ENCODE measurements at places on chromosomes 2 and 18.

GRCh38 chr2:120660771-120661459 is 74.8 kb upstream of the GLI2 start:
- peak; percentile 39 for DNase-seq

DNA sequence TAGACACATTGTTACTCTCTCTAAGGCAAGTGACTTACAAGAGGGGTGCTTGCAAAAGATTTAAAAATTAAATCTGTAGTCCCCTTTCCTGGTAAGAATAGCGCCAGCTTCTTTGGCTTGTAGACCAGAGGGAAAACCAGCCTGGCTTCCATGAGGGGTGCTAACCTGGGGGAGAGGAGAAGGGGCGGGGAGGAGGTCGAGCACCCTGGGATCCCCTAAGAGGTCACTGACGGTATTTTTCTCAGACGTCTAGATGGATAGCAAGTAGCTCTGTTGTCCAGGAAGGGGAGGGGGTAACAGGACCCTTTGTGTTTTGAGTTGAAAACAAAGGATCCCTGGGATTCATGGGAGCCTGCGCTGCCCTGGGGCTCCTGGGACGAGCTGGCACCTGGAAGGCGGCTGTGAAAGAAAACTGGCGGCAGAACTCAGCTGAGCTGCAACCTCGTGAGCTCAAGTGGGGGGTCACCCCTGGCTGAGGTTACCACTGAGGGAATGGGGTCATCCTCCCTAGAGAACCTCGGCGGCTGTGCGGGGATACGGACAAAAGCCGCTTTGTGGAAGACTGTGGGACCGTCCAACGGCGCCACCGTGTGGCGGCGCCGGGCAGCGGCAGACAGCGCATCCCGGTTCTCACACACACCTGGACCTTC is 37.8 kb upstream of the MRPL19 start:
- peak; percentile 86 for DNase-seq

GRCh38 chr2:128901572-128902391 is 583.1 kb upstream of the HS6ST1 start:
- no peak for DNase-seq

GRCh38 chr2:20635113-20635510 is 15.8 kb downstream of the HS1BP3 start:
- peak; percentile 60 for DNase-seq

DNA sequence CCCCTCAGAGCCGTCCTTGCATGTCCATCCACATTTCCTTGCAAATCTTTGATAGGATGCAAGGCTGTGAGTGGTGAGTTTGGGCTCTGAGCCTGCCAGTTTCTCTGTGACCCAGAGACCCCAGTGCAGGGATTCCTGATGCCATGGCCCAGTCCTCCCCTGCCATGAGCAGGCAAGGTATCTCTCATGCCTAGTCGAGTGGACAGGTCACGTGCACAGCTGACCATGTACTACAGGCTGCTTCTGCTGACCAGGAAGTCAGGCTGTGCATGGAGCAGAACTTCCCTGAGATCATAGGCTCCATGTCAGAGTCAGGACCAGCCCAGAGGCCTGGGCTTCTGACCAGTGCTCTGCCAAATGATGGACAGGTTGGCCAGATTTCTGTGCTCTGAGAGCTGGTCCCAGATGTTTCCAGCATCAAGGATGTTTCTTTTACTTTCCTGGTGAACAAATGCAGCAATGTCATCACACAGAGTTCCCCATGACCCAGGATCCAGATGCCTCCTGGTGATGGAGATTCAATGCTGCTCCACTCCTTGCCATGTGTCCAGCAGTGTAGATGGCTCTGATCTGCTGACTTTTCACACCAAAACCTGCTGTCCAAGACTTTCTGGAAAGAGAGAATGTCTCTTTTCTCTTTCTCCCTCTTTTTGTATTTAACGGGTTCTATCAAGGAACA is 321.6 kb upstream of the HS6ST1 start:
- DNase-seq, result no peak

DNA sequence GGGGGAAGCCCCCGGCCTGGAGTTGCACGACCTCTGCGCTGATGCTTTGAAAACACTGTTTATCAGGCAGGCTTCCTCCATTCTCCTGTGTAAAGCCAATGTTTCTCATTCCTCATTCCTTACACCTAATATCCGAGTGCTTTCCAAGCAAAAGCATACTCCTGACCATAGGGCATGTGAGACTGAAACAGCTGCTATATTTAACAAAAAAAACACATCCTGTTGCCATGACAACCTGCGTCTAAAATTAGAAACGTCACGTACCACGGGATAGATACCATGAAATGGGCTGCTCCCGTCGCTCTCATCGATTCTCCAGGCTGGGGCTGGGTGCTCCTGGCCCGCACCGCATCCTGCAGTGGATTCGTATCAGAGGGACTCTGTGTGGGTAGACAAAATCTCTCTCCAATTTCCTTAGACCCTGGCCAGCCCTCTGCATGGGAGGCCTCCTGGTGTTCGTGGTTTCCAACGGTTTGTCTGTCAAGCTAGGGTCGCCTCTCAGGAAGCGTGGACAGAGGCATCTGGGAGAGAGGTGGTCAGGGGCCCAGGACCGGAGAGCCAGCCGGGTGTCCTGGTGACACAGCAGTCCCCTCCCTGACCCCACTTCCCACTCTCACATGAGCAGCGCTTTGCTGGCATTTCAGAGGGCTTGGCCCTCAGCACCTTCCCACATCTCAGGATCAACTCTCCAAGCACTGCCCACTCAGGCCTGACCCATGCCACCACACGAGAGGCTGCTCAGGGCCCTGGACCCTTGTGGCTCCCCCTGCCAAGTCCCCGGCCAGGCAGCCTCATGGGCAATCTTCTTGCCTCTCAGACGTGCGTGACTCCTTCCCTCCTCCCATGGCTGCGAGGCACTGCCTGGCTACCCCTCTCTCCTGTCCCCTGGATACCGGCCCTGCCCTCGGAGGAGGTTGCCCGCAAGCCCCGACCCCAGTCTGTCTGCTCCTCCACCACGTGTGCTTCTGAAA is 268.1 kb downstream of the NDUFA10 start:
- DNase-seq, result no peak

- no peak for DNase-seq
Measured at GRCh38 chr2:117943013-117943672, 70.7 kb downstream of the CCDC93 start.

DNA sequence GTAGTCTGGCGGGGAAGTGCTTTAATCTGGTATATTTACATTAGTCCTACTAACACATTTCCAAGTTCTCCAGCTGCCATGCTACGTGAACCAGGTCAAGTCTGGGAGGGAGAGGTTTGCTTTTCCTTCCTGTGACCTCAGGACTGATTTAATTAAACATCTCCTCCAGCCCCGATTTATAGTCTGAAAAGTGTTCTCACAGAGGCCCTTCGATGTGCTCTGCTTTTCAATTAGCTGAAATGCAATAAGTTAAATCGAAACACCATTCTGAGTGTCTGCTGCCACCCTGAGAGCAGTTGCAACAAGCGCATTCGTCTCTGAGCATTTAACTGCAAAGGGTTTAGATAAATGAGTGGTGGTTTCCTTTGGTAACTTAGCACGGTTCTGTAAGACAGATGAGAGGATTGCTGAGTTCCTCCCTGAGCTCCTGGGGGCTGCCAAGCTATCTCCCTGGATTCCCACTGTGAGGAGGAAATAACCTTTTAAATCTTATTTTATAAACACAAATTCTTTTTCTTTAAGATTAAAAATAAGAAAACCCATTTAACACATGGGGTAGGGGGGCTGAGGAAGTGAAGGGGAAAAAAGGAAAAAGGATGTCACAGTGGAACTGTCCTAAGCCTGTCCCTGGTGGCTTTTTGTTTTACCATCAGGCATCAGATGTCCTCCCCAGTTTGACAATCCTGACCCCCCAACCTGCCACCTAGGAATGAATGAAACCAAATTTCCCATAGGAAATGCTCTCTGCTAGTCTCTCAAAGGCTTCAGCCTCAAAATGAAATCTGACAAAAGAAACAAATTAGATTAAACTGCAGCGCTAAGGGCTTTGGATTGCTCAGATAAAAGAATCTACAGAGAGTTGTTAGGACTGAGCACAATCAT is 56.5 kb upstream of the CREB1 start:
- DNase-seq, result peak; percentile 76

- DNase-seq, result no peak
Measured at GRCh38 chr2:26925100-26925791, 45.2 kb upstream of the MAPRE3 start.

DNA sequence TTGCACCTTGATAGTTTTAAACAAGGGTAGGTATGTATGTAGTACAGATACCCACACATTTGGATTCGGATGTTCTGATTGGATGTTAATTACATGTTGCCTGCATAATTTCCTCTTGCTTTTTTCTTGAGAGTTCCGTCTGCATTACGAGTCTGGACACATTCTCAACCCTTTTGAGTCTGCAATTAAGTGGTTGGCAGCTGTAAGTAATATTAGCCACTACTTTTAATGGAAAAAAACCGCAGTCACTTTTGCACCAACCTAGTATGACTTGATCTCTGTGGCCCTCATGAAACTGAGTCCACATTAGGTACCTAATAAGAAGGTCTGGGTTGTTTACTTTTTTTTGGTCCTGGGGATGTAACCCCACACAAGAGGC is 217.3 kb downstream of the VAPA start:
- DNase-seq, result peak; percentile 84

DNA sequence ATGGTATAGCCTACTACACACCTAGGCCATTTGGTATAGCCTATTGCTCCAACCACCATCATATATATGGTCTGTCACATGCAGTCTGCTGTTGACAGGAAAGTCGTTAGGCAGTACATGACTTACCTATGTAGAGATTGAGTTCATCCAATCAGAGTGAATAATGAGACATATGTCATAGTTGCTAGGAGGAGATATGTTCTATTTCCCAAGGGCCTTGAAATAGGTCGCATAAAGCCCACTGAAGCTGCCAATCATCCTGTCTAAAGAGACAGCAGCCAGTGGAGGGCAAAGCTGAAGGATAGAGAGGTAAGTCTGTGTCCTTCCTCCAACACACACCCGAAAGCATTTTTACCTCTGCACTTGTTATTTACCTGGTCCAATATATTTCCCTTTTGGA is 263.4 kb downstream of the PTPRM start:
- no peak for DNase-seq

DNA sequence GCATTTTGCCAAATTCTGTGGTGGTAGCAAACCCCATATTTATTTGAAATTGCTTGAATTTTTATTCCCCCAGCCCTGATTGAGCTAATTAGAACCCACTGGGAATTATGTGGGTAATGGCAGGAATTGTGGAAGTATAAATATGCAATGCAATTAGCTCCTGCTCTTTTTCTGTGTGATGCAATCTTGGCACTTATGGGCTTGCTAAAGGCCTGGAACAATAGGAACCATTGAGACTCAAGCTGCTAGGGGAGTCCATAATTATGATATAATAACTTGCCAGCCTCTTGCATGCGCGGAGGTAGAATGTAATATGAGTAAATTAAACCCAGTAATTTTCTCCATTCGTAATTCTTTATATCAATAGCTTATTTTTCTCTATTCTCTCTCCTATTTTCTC is 267.6 kb upstream of the THSD7B start:
- DNase-seq, result peak; percentile 61

DNA sequence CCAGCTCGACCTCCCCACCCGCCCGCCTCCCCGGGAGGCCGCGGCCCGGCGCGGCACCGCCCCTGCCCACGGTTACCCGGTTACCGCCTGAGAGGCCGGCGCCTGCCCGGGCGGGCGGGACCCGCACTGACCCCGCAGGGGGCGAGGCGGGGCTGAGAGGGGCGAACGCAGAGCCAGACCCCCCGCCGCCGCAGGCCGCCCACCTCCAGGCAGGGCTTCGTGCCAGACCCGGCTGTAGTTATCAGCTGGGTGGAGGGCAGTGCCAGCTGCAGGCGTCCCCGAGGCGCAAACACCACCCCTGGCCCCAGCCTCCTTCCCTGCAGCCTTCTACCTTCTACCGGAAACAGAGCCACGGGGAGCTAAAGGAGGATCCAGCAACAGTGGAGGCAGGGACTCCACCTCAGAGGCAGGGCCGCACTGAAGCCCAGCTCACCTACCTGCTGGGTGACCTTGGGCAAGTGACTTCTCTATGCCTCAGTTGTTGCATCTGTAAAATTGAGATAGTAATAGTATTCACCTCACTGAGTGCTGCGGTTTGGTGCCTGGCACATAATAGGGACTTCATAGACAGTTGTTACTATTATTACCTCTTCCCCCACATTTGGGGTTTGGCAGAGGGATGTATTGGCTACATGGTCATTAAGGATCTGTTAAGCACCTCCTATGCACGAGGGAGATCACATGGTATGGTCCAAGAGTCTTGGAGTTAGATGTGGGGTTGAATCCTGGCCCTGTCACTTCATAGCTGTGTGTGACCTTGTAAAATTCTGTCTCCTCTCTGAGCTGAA is 231.6 kb upstream of the SMAD2 start:
- DNase-seq, result peak; percentile 96

DNA sequence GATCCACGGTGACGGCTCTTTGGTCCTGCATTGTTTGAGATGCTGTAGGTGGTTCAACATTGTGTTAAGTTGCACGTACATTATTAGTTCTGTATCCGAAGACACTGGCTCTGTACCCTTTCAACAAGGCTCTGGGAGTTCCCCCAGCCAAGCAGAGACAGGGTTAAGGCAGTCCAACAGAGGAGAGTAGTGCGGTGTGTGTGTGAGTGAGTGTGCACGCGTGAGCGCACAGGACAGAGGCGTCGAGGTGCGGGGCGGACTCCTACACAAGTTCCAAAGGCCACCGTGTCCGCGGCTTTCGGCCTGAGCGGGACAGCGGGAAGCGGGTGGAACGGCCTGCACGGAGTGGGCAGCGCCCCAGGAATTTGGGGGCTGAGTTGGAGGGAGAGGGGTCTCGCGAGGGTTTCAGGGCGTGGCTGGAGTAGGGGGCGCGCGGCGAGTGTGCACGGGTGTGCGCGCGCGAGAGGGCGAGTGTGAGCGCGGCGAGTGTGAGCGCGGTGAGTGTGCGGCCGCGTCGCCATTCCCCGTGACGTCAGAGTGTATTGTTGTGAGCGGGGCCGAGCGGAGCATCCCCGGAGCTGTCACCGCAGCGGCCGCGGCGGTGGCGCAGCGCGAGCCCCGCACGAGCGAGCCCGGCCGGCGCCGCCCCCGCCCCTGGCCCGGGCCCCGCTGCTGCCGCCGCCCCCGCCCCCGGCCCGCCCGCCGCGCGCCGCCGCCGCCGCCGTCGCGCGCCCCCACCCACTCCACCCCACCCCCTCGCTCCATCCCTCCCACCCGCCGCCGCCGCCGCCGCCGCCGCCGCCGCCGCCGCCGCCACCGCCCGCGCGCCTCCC is at the start of gene ASXL3:
ASXL3 (plus strand) TSS at position 535 of the 833 bp plus-strand sequence. CDS start 413 bp downstream, outside the sequence.
- peak; percentile 91 for DNase-seq

DNA sequence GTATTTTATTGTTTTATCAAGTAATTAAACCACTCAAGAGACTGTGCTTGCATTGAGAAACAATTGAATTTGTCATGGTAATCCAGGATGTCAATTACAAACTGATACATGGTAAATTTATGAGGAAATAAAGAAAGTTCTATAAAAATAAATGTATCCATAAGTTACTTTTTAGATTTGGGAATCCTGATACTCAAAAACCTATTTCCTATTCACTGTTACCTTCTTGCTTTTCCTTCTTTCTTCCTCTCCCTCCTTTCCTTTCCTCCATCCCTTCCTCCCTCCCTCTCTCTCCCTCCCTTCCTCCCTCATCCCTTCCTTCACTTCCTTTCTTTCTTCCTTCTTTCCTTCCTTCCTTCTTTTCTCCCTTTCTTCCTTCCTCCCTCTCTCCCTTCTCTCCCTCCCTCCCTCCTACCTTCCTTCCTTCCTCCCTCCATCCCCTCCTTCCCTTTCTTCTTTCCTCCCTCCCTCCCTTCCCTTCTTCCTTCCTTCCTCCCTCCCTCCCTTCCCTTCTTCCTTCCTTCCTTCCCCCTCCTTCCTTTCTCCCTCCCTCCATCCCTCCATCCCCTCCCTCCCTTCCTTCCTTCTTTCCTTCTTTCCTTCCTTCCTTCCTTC is 1299.1 kb upstream of the ZEB2 start:
- no peak for DNase-seq
